ENCODE measurements at places on chromosomes 1 and 21.

DNA sequence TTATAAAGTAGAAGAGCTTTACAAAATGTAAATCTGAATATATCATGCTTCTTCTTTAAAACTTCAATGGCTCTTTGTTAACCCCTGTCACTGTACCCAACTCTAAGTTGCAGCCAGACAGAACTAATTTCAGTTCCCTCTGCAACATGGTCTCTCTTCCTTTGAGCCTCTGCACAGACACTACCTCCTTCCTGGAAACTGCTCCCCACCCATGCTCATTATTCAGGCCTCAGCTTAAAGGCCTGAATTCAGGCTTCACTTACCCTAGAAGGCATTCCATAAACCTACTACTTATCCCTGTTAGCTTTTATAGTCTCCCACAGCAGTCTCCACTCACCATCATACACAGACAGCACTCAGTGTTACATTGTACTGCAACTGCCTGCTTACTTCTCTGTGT lies 2.6 kb upstream of the EEIG2 start:
- no peak for DNase-seq

DNA sequence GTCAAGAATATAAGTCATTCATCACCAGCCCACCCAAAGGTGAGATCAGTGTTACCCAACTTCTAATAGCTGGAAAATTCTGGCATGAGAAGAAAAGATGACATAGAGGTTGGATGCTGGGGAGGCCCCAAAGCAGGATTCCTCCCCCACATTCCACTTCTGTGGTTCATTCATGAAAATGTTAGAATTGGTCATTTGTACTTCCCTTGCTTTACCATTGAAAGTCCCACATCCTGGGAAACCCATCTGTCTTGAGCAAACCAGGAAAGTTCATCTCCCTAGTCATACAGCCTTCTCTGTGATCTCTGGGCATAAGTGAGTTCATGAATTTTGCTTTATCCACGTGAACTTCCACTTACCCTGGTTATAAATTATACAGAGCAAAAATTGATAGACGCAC lies 66.8 kb downstream of the SERINC2 start:
- DNase-seq = no peak

DNA sequence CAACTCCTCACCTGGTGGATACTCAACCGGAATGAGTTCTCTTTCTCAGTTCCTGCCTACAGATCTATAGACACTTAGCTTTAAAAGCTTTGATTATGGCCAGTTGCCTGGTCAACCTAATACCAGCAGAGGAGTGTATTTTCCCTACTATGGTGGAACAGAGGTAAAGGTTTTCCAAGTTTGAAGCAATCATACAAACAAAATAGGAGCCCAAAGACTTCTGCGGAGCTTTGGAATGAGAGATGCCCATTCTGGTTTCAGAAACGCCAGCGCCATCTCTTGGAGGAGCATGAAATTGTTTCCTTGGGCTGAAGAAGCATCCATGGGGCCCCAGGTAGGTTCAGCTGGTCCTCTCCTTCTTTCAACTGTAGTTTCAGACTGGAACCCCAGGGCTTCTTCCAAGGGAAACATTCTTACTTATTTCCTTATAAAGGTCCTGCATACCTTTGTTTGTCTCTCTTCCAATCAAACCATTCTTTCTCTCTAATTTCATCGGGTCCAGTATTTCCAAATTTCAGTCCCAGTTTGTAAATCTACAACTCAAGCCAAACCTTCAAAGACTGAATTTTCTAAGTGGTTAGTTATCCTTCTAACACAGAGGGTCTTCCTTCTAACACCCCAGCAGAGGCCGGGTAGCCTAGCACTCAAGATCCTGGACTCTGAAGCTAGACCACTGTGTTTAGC lies 95.9 kb downstream of the KCNJ15 start:
- peak; percentile 39 for DNase-seq

DNA sequence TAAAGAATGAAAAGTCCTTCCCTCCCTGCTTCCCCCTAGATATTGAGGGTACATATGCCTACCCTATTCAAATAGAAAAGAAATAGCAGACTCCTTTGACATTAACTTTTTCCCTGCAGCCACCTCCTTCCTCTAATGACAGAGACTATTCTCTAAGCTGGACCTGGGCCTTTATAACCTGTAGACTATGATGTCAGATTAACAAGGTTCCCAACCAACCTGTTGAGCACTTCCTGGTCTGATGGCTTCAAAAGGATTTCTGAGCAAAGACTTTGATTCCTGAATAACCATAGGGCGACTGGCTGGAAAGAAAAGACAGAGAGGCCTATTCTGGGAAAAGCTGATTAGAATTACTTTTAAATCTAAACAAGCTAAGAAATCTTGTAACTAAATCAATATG lies 18.4 kb upstream of the C1orf216 start:
- DNase-seq = no peak

GRCh38 chr1:171081314-171081753 lies 9.4 kb upstream of the FMO3 start:
- no peak for DNase-seq

DNA sequence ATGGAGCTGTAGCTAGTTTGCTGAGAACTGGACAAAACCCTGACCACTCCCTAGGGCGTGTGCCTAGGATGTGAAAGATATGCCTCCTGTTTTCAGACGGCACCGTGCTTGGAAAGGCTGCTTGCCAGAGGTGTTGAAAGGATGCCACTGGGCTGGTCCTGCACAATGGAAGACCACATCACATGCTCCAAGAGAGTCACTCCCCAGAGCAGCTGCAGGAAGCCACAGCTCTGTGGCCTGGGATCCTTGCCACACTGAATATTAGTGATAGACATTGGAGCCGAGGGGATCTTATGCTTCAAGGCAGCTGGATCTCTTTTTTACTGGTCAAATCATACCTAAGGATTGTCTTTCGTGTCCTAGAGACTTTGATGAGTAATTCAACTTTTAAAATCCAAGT lies 6.6 kb upstream of the APP start:
- DNase-seq = no peak

- DNase-seq = no peak
These were observed 271.1 kb upstream of the C1orf105 start for GRCh38 chr1:172149346-172149745.

DNA sequence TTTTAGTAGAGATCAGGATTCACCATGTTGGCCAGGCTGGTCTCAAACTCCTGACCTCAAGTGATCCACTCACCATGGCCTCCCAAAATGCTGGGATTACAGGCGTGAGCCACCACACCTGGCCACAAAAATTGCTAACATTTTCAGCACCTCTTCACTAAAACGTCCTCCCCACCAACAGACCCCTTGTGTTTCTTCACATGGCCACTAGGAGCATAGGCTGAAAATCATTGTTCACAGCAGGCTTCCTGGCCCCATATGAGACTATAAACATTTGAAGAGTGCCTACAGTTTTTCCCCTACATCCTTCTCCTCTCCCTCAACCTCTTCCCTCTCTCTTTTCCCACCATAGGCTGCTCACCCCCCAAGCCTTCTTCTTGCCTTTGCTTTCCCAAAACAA lies 28.0 kb upstream of the SFPQ start:
- no peak for DNase-seq

DNA sequence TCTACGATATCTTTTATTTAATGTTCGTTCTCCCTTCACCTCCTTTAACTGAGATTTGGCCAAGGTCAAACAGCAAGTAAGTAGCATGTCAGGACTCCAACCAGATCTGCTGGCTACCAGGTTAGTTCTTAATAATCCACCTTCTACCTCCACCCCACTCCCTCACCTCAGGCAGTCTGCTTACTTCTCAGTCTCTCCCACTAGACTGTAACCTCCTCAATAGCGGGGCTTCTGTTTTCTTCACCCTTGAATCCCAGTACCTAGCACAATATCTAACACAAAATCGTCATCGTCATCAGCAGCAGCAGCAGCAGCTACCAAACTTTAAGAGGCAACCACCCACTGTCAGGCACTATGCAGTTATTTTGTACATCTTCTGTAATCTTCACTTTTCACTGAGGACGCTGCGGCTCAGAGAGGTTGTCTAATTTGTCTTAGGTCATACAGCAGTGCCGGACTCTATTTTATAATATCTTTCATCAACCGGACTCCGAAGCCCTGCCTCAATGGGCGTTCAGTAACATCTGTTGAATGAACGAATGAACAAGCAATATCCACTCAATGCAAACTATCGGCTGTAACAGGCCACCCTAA lies 859 bp upstream of the MAGI3 start:
- no peak for DNase-seq

DNA sequence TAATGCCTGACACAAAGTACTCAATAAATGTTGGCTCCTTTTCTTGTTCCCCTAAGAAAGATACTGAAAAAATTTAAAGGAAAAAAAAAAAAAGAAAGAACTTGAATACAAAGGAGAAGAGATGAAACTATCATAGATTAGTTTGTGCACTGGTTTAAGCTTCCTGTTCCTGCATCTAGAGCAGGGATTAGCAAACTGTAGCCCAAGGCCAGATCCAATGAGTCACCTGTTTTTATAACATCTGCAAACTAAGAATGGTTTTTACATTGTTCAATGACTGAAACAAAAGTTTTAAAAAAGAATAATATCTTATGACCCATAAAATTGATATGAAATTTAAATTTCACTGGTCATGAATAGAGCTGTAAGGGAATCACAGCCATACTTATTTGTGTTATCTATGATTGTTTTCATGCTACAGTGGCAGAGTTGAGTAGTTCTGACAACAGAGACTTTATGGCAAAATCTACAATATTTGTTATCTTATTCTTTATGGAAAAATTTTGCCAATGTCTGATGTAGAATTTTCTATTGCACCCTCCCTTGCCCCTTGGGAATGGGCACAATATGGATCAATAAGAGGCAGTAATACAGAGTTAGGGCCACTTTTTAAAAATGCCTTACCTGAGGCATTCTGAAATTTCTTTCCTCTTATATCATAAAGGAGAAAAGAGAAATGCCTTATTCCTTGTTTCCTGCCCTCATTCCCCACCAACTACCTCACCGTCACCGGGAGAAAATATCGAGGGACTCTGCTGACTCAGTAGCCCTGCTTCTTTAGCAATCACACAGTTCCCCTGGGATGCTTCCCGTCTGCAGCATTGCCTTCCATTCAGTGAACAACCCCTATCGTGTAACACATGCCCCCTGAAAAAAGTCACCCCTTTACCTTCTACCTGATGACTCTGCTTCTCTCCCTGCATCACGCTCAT lies 50.6 kb downstream of the WDR64 start:
- DNase-seq = no peak

- no peak for DNase-seq
These were observed 39.0 kb upstream of the ARHGEF16 start for GRCh38 chr1:3415260-3416090.

GRCh38 chr1:231550448-231550781 lies 21.9 kb downstream of the TSNAX start:
- no peak for DNase-seq

- DNase-seq = no peak
These were observed 2.0 kb upstream of the ZNF678 start for GRCh38 chr1:227561241-227561907.
